Nucleus accumbens (tissue), 56 donors: ENCODE measurements at places on chromosomes 6 and 20.
A peak's percentile ranks its signal among the peaks of the same experiment; 100 is the strongest.

DNA sequence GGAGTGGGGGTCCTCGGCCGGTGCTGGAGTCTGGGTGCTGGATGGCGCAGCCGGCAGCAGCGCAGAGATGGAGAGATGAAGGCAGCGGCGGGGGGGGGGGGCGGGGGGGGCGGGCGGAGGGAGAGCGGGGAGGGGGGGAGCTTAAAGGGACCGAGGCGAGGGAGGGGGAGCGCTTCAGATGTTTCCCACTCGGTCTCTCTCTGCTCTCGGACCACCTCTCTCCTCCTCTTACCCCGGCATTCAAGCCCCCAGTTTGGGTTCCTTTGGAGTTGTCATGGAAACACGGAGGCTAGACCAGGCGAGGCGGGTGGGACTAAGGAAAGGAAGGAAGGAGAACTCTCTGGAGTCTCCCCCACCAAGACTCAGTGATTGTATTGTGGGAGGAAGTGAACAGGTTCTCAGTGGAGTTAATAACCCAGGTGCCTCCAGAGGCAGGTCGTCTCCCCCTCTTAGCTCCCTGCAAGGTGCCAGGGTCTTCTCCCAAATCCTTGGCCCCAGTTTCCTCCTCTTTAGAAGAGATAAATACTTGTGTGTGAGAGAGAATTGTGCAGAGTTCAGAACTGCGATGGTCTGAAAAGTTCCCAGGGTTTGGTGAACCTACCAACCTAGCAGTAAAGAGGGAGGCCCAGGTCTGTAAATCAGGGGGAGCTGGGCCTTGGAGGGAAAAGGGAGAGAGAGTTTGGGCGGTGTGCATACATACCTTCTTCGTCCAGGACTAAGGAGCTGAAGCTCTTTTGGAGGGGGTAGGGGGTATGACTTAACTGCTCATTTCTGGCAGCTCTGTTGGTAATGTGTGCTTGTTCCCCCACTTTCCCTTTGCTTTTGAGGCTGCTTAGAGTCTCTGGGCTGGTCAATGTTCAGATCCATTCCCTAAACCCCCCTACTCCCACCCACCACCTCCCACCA lies at the start of gene PRRT1:
TSS of gene PRRT1 (minus strand) at position 77 of the 906 bp plus-strand sequence. CDS start 112 bp downstream, outside the sequence.
- DNase-seq, result no peak

GRCh38 chr6:129936329-129937165 lies 75.4 kb upstream of the TMEM244 start:
- no peak for DNase-seq

- no peak for DNase-seq
Observed at GRCh38 chr6:110528101-110528929, 51.9 kb upstream of the SLC22A16 start.

DNA sequence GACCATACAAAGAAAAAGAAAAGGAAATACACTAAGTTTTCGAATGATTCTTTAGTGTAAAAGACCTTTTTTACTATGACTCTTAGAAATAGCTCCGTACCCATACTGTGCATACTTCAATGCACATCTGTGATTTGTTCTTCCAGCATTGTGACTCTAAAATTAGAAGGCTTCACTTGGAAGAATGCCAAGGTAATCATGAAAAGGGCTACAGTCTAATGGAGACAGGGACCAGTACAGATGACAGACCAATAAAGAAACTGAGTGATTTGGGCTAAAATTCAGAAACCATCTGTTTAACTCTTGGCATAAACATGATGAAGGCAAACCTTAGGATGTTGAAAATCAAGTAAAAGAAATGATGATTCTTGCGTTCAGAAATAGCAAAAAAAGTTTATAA lies 46.3 kb downstream of the CYP39A1 start:
- DNase-seq, result no peak

DNA sequence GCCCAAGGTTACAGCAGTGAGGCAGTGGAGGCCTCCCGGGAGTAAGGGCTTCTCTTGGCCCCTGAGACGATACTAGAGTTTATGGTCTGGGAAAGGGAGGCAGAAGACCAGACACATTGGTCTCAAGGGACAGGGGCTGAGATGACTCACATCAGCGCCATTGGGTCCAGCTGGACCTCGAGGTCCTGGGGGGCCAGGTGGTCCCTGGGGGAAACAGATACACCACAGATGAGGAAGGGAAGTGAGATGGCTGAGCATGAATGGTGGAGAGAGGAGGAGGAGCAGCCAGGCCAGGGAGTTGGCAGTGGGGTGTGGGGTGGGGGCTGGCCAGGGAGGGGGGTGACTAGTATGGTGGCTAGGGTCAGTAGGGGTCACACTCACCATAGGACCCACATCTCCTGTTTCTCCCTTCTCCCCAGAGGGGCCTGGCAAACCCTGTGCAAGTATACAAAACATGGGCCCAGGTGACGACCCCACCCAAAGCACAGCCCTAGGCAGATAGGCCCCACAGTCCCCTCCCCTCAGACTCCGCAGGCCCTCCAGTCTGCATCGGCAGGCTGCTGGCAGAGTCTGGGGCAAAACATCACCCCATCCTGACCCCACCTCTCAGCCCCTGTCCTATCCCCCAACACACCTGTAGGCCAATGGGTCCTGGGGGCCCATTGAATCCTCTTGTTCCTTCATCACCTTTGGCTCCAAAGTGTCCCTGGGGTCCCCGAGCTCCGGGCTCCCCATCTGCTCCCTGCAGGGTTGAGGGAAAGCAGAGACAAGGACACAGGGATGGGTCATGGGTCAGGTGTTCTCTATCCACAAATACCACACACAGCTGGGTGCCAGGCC lies 21.9 kb downstream of the COL11A2 start:
- no peak for DNase-seq

DNA sequence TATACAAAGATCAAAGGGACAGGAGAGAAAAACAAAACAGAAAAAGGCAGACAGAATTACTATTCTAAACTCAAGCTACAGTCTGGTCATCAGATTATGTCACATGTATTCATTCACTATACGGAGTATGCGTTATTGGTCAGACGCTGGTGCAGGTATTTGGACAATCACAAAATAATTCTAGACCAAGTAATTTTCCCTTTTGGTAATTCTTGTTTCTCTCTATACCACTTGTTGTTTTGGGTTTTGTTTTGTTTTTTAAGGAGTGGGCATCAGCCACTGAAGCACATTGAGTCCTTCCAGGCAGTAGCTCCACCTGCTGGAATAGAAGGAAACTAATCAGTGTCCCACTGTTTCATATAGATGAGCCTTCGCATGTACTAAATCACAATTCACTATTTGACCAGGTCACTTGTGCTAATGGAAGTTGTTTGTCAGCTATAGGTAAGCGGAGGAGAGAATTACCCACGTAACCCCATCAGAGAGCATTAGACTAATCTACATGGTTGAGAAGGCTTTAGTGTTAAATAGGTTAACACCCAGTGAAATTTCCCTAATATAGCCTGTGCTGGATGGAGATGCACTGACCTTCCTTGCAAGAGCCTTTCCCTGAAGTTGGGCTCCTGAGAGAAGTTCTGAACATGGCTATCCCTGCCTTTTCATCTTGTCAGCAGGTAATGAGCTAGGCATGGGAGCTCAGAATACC lies 77.9 kb downstream of the TNFAIP3 start:
- no peak for DNase-seq

- DNase-seq, result no peak
Observed at GRCh38 chr6:32589596-32590449, at the start of gene HLA-DRB1. Gene HLA-DRB1 (minus strand): TSS chr6:32589848. CDS start chr6:32589742, 106 bp downstream.

GRCh38 chr6:74366634-74367033 lies 670.6 kb downstream of the CD109 start:
- DNase-seq, result no peak

GRCh38 chr6:35360349-35361138 lies 18.2 kb downstream of the PPARD start:
- peak; percentile 70 for DNase-seq

DNA sequence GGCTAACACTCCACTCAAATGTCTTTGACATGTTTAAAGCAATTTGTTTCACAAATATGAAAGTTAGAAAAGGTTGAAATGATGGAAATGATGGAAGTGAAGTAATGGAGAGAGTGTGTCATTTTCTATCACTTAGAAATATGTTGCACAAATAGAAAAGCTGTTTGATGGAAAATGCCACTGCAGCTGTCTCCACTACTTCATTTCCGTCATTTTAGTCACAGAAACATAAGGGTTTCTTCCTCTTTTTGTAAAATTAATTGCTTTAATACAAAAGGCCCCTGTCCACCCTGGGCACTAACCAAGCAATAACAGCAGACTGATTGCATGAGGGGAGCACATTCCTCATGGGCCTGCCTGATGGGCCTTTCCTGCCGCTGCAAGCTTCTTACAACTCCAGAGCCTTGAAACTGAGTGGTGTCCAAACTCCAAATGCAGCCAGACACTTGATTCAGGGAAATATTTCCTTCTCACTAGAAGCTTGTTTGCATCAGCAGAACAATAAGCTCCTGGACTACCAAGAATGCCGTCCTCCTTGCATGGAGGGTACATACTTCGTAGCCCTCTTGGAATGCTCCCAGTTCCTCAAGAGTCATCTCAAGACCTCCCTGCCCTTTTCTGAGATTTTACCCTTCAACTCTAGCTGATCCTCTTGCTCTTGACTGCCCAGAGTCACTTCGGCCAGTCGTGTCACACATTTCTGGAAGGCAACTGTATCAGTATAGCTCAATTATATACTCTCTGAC lies 36.1 kb downstream of the F13A1 start:
- DNase-seq, result no peak

- DNase-seq, result peak; percentile 2
Observed at GRCh38 chr6:132768051-132768517, 10.4 kb upstream of the VNN2 start.

DNA sequence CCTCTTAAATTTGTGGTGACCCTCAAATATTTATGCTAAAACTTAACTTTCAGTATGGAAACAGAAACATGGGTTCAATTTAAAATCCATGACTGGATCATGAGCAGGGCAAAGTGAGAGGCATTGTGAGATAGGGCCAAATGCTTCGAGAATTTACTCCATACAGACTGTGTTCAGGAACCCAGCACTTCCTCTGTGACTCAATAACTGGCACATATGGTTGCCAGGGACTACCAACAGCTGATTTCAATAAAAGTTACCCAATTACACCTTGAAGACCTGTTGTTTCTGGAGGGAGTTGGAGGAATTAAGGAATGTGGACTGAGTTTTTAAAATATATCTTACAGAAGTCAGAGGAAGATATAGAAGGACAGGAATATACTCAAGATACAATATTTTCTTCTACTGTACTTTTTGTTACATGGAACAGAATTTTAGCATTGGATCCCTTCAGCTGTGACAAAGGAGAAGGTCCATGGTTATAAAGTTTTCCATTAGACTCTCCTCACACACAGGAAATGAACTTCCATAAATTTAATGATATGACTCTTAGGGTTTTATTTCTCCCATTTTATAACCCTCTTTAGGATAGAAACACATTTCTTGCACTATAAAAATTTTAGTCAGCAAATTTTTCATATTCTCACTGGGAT lies 258.5 kb downstream of the KHDC1L start:
- no peak for DNase-seq

GRCh38 chr6:88964509-88964908 lies 1.1 kb upstream of the RNGTT start:
- DNase-seq, result no peak

- DNase-seq, result no peak
Observed at GRCh38 chr6:18795726-18796125, 408.6 kb downstream of the RNF144B start.

DNA sequence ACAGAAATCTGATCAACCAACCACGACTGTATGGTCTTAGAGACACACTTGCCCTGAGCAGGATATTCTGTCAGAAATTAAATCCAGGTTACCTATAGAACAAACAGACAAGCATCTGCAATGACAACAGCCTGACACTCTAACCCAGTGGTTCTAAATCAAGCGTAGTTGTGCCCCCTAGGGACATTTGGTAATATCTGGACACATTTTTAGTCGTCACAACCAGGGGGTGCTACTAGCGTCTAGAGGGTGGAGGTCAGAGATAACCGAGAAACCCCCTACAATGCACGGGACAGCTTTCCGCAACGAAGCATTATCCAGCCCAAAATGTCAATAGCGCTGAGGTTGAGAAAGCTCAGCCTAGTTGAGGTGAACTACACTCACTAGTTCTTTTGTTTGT lies 32.3 kb downstream of the ID4 start:
- no peak for DNase-seq

DNA sequence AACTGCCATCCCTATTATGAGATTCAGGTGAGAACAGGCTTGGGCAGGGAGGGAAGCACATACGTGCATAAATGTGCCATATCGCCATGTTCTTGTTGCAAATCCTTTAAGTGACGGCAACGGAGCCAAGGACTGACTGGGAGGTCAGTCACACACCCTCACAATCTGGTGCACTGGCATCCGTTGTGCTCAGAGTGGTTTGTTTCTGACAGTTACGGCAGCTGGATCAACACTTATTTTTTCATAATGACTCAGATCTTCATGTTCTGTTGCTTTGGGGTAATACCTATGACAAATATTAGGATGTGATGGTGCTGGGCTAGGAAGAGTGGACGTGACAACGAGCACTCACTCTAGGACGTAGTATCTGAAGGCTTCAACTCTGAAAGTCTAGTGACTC lies 56.2 kb upstream of the PREP start:
- DNase-seq, result no peak

- DNase-seq, result no peak
Observed at GRCh38 chr6:170094686-170095272, 196.1 kb downstream of the DLL1 start.

- no peak for DNase-seq
Observed at GRCh38 chr6:36576578-36576977, 17.6 kb upstream of the SRSF3 start.

GRCh38 chr6:31441365-31442267 lies 38.2 kb downstream of the MICA start:
- DNase-seq, result peak; percentile 6

DNA sequence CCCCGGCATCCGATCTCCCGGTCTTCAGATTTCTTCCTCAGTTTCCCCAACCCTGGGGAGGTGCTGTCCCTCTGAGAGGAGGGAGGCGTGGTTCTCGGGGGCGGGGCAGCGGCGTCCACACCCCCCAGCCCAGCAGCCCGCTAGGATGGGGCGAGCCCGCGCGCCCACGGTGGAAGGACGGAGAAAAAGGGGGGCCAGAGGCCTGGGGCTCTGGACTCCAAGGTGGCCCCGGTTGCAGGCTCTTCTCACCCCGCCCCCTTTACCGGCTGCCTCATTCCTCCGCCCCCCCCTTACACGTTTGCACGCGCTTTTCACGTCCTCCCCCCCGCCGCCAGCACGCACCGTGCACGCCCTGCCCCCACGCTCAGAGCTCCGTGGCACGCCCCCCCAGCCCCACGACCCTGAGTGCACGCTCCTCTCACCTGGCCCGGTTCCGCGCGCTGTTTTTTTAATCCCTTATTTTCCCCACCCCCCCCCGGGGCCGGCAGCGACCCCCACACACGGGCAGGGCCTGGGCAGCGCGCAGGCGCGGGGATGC lies 402 bp downstream of the ZBTB12 start:
- no peak for DNase-seq

DNA sequence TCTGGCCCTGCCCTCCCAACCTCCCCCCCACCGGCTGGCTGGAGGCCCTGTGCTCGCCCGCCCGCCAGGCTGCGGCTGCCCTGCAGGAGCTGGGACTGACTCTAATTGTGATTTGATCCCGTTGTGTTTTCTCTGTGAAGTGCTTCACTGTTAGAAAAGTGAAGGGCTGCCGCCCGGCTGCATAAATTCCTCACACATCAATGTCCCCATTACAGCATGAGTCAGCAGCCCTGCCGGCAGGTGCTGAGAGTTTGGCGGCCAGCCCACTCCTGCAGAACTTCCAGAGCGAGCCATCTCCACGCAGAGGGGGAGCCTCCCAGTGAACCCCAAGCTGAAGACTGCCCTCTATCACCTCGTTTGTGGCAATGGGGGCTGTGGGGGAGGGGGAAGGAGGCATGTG lies 137.9 kb downstream of the DLL1 start:
- DNase-seq, result no peak

GRCh38 chr6:168024951-168025510 lies 27.6 kb downstream of the KIF25 start:
- DNase-seq, result no peak
